ENCODE measurements at places on chromosomes 2 and 18.
A peak's percentile ranks its signal among the peaks of the same experiment; 100 is the strongest.

DNA sequence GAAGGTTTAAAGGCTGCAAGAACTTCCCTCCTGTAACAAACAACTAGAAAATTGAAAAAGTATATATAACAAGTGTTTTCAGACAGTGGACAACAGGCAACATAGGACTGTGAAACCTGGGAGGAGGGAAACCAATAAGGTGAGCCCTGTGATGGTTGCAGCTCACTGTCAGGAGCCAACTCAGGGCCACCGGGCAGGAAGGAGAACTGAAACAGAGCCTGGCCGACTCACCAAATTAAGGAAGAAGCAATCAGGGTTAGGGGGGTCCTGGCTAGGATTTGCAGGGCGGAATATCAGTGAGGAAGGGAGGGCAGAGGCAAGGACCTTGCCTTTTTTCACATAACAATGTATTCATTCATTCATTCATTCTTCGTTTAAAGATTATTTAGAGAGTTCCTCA lies 21.8 kb upstream of the CNRIP1 start:
- DNase-seq, result no peak

DNA sequence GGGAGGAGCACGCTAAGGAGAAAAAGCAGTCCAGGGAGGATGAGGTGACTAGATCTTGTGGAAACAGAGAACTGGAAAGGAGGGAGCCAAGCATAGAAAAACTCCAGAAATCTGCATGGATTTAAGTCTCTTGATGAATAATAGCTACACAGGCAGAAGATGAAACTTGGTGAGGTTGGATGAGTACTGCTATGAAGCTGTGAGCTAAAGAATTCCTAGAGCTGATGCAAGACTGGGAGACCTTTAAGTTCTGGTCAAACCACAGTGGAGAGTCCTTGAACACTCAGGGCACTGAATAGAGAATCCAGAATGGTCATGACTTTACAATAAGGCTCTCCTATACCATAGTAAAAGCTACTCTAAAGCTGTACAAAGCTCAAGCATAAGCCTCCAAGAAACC lies 18.4 kb upstream of the PIEZO2 start:
- no peak for DNase-seq

GRCh38 chr2:38293152-38293865 lies 83.8 kb downstream of the ATL2 start:
- DNase-seq, result no peak

GRCh38 chr2:151161821-151162551 lies 99.7 kb downstream of the RBM43 start:
- DNase-seq, result peak; percentile 39

Data from COLO829 (cell line).